HEK293T (cell line): ENCODE measurements at places on chromosomes 3 and 15.
A peak's percentile ranks its signal among the peaks of the same experiment; 100 is the strongest.

DNA sequence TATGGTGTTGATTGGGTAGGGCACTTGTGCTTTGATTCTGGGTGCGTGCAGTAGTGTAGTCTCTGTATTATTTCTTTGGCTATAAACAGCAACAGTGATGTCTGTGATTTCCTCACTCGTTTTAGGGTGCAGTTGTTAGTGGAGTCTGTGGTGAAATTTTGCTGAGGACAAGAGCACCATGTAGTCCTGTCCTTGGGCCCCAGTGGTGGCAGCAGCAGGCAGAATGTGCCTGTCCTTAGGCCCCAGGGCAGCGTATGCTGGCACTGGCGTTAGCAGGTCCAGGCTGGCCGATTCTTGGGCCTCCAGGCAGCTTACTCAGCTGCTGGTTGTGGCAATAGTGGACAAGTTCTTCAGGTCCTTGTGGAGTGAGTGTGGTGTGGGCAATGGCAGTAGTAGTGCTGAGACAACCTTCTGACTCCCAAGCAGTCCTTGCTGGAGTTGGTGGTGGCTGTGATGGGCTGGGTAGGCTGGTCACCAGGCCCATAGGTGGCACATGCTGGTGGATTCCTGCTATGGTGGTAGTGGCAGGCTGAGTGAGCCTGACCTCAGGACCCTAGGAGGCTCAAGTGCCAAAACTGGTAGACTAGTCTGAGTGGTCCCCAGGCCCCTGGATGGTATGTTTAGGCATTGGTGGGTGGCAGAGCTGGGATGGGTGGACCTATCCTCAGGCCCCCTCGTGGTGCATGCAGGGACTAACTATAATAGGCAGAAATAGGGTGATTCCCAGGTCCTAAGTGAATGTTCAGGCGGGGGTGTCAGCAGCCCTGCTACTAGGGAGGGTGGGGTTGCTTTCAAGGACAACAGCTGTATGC, 56.3 kb downstream of the TNFAIP8L3 start:
- DNase-seq: no peak

DNA sequence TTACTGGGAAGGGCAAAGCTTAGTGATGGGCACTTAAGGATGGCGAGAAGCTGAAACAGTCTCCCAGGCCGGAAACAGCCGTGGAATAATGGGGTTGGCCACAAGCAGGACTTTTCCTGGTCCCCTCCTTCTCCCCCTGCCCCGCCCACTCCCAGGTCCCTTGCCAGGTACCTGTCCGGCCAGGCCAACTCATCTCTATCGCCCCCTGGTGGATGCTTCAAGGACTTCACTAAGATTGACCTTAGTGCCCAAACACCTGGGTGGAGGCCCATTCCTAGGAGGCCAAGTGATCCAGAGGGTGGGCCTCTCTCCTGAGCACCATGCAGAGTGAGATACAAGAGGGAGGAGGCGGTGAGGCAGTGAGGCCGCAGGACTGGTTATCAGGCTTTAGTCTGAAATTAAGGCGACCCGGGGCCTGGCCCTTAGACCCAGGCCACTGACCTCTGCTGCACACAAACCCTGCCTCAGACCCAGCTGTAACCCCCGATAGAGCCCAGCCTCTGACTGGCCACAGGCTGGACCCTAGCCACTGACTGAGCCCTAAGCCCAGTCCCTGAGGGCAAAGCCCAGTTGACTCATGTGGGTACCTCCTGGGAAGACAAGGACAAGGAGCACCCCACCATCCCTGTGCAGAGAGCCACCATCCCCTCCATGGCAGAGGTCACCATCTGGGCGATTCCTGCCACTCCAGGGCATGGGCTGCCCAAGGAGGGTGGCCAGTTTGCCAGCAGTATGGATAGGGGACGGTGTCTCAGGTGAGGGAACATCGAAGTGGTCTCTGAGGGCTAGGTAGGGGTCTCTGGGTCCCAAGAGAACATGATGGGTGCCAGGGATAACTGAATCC, 37.6 kb downstream of the VIPR1 start:
- DNase-seq: peak; percentile 75

GRCh38 chr15:80822676-80823075, 43.5 kb downstream of the CEMIP start:
- no peak for DNase-seq

GRCh38 chr3:170465955-170466354, 47.3 kb downstream of the CLDN11 start:
- no peak for DNase-seq

GRCh38 chr3:109640146-109640652, 302.9 kb upstream of the DPPA4 start:
- no peak for DNase-seq

GRCh38 chr3:10338591-10339353, 17.9 kb upstream of the SEC13 start:
- no peak for DNase-seq

DNA sequence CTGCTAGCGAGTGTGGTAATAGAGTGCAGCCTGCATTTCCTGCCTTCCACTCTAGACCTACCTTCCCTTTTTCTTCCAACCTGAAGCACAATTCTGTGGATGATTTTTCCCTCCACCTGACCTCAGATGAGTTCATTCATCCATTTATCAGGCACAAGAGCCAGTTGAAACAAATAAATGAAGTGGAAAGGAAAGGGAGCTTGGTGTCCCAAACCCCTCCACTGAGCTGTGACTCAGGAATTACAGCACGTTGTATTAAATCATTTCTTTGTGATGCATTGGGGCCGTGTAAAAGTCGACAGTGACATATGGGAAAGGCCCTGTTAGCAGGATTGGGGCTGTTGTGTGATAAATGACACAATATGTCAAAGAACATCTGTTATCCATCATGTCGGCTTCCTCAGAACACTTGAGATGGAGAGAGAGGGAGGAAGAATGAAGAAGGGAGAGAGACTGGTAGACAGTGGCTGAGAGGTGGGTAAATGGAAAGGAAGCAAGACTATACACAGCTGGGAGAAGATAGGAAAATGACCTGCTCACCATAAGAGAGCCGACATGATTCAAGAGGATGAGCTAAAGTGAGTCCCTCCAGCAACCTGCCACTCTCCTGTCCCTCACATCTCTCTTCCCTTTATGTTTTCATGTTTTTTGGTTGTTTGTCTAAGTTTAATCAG, 366.0 kb downstream of the AGBL1 start:
- no peak for DNase-seq

GRCh38 chr15:30791239-30792175, 112.2 kb upstream of the FAN1 start:
- peak; percentile 3 for DNase-seq

DNA sequence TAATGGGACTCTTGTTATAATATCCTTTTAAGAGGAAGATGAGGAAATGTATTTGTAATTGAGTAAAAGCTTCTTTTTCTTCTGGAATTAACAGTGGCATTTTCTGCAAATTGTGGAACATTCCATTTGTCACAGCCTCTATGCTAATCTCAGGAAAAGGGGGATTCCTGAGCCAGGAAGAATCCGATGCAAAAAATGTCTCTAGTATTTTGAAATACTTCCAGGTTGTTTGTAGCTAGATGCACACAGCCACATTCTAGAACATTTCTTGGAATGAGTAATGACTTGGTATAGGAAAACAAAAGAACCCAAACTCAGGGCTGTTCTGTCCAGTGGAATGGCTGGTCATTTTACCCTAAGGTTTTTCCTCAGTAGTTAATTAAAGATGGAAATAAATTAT, 98.5 kb upstream of the SLC2A2 start:
- no peak for DNase-seq

DNA sequence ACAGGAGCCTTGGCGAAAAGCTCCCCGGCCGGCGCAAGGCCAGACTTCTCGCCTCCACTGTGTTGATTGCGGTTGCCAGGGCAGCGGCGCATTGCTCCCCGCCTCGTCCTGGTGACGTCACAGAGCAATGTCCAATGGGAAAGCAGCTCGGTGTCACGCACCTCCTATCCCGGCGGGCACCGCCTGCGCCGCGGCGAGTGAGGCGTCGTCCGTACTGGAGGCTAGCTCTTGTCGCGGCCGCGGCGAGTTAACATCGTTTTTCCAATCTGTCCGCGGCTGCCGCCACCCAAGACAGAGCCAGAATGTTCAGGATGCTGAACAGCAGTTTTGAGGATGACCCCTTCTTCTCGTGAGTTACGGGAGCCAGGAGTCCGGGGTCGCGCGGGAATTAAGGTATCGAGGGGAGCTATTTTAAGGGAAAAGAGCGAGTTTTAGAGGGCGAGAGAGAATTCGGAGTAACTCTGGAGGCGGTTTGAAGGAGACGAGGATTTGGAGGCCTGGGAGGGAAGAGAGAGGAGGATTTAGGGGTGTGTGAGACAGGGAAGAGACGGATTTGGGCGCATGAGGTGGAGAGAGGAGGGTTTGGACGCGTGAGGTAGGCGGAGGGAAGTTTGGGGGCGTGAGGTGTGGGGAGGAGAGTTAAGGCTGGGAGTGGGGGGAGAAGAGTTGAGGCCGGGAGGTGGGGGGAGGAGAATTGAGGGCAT, at the start of gene MLF1:
MLF1 (plus strand) TSS at position 196 of the 704 bp plus-strand sequence; CDS start at position 303, 107 bp downstream.
- DNase-seq: peak; percentile 98

DNA sequence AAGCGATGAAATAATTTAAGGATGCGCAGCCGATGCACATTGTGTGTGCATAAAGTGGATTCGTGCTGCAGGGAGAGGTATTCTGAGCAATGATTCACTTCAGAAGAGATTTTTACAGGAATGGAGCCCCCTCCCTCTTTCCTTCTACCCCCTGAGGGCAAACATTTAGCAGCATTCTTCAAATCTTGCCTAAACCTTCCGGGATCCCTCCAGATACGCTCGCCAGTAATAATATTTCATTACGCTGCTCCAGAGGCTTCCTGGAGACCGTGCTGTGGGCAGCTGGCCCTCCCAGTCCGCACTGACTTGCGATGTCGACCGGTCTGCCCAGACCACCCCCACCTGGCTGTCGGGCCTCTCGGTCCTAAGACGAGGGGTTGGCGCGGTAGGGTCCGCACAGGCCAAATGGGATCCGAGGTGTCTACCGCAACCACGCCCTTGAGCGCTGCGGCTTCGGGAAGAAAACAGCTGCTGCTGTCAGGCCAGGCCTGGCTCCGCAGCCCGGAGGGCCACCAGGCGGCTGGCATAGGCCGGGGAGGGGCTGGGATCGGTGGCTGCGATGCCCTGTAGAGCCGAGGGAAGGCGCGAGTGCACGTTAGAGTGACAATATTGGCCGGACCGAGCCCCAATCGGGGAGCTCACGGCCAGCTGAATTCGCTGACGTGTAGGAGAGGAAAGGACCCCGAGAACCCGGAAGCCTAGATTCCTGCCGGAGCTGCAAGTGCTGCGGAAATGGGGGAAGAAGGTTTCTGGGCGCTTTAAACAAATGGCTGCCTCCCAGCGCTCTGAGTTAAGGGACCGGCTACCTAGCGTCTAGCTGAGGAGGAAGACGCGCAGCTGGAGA, 14.3 kb downstream of the ZIC4 start:
- no peak for DNase-seq

DNA sequence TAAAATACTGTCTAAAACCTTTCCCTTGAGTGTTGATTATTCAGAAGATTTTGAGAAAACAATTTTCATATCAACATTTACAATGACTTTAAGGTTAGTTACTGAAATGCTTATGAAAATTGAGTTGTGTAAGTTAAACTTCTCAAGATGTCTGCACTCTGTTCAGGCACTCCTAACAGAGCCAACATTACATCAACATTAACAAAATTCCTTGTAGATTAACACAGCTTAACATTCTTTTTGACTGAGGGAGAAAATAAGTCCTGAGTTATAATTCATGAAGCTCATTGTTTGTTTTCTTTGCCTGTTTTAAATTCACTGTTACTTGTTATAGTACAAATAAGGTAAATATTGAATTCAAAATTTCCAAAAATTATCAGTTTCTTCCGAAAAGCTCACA, 9.0 kb downstream of the ACKR4 start:
- no peak for DNase-seq

DNA sequence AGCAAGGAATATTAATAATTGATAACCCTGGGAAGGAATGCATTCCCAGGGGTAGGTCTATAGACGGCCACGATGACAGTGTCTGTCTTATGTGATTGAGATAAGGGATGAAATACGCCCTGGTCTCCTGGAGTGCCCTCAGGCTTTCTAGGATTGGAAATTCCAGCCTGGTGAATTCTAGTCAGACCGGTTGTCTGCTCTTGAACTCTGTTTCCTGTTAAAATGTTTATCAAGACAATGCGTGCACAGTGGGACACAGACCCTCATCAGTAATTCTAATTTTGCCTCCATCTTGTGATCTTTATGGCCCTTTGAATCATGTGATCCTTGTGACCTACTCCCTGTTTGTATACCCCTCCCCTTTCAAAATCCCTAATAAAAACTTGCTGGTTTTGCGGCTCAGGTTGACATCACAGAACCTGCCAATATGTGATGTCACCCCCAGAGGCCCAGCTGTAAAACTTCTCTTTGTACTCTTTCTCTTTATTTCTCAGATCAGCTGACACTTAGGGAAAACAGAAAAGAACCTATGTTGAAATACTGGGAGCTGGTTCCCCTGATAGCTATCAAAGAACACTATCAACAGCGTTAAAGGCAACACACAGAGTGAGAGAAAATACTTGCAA, 183.3 kb downstream of the PDE8A start:
- no peak for DNase-seq

GRCh38 chr3:89488800-89489580, 381.6 kb downstream of the EPHA3 start:
- DNase-seq: no peak

- no peak for DNase-seq
These were observed 38.7 kb upstream of the ARID3B start for GRCh38 chr15:74502301-74502700.

- DNase-seq: no peak
These were observed 163.1 kb upstream of the HES1 start for GRCh38 chr3:193972832-193973231.

- DNase-seq: no peak
These were observed 52.1 kb upstream of the TLE3 start for GRCh38 chr15:70149667-70150404.

DNA sequence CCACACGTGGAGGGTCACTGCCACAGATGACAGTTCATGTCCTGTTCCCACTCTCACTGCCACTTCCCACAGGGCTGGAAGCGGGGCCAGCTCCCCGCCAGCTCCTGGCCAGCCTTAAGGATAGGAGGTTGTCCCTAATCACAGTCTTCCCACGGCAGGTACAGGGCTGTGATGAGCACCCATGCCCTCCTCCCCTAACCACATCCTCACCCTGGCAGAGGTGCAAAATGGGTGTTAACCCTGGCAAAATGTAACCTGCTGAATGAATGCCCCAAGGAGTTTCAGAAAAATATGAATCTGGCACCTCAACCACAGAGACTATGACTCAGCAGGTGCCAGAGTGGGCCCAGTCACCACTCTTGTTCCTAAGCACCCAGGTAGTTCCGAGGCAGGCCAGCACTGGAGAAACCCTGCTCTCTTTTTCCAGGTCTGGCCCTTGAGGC, 185.1 kb upstream of the TPM1 start:
- no peak for DNase-seq
